ENCODE measurements at places on chromosomes 1 and 21.
A peak's percentile ranks its signal among the peaks of the same experiment; 100 is the strongest.

GRCh38 chr1:105072446-105072845, 1322.7 kb downstream of the AMY1C start:
- DNase-seq, result no peak

GRCh38 chr21:42499444-42500112, 3.6 kb upstream of the RSPH1 start:
- DNase-seq, result no peak

DNA sequence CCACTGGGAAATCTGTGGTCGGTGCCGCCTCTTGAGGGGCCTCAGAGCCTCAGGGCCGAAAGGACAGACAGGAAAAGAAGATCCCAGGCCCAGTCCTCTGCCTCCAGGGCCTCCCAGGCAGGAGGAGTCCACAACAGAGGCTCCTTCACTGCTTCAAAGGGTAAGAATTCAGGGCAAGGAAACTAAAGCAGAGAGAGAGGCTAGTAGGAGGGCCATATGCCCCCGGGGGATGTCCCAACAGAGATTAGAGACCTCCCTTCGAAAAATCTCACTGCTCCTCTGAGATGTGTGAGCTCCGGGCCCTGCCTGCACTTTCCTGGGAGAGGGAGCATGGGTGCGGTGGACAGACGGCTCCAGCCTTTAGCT, 465.9 kb downstream of the NPHP4 start:
- no peak for DNase-seq

- DNase-seq, result no peak
These were observed 97.1 kb downstream of the ARHGEF10L start for GRCh38 chr1:17636612-17637011.

DNA sequence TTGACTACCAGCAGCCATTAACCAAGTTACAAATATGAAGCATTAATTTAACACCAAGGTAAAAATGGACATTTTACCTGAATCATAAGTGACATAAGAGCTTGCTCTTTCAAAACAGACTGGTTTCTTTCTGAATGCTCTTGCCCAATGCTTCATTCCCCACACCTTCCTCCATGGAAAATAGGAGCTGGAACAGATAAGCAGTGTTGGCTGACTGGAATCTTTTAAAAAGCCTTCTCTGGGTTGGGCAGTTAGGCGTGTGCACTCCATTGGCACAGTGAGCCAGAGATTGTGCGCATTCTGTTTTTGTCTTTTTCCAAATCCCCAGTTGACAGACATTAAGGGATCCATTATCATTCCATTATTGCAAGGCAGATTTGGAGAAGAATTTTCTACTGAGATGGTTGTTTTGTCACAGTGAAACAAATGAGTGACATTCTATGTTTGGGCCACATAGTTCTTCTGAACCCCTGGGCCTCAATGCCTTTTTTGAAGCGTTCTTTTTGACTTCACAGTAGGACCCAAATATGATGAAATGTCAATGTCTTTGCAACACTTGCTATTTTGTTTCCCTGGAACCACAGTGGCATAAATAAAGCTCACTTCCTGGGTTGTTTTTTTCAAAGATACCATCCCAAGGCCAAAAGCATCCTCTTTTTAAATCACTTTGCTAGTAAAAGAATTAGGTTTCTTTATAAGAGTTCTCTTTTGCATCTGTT, 32.3 kb downstream of the LRRC8B start:
- no peak for DNase-seq

- no peak for DNase-seq
These were observed 18.6 kb upstream of the MAPKAPK2 start for GRCh38 chr1:206666031-206666561.

GRCh38 chr1:101757985-101758384, 238.7 kb downstream of the OLFM3 start:
- no peak for DNase-seq

GRCh38 chr1:206575894-206576737, 36.1 kb downstream of the EIF2D start:
- DNase-seq, result no peak

DNA sequence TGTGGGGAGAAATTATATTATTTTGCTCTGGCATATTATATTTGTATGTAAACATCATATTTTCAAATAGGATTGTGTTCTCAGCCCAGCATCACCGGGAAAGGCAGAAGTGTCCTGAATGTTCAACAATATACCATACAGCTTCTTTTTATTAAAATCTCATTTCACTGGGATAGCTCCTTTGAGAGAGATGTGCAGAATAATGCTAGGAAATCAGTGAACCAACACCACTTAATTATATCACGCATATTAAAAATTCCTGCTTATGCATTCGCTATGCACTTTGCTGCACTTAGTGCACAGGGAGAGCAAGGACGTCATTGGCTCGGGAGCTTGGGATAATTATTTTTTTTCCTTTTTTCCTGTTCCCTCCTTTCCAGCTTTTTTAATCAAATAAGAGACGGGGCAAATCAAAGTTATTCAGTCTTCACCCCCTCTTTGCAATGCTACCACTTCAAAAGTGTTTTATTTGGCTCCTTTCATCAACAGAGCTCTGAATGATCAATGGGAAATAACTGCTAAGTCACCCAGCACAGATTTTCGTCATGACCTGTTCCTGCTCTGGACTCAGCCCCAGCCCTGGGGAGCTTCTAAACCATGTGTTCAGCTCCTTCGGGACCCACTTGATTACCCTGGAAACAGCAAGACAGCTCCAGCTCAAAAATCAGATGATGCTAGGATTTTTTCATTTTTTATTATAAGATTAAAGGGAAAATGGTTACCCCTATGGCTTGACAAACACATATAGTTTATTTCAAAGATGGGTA, 165.5 kb upstream of the DUSP10 start:
- no peak for DNase-seq

DNA sequence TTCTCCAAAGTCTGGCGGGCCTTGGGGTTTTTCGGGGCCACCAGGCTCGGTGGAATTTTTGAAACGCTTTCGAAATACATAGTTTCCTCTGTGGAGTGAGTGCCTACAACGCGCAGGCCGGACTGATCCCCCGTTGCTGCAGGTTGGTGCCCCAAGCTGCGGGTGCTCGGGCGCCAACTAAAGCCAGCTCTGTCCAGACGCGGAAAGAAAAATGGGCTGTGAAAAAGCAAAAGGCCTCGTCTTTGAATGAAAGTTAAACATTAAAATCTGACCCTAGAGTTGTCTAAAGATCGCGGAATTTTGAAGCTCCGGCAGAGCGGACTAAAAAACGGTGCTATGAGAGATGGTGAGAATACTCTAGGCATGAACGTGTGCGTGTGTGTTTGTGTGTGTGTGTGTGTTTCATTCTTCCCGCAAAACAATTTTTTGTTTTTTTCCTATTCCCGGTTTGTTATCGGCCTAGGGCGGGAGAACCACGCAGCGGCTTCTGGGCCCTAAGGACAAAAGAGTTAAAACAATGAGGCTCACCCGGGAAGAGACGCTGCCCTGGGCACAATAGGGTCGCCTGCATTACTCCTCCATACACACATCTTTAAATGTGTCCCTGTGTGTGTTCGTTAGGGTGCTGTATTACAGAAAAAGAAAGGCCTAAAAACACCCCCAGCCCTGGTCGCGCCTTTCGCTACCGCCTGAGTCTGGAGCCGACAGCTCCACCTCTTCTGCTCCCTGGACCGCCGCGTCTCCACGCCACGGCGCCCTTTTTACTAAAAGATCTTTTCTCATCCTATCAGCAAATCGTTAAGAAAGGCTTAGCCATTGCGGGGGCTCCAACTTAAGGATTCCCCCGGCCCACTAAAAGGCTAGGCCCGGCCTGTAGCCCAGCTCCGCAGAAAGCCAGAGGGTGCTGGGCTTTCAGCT, 3.2 kb downstream of the TBX15 start:
- peak; percentile 33 for DNase-seq

DNA sequence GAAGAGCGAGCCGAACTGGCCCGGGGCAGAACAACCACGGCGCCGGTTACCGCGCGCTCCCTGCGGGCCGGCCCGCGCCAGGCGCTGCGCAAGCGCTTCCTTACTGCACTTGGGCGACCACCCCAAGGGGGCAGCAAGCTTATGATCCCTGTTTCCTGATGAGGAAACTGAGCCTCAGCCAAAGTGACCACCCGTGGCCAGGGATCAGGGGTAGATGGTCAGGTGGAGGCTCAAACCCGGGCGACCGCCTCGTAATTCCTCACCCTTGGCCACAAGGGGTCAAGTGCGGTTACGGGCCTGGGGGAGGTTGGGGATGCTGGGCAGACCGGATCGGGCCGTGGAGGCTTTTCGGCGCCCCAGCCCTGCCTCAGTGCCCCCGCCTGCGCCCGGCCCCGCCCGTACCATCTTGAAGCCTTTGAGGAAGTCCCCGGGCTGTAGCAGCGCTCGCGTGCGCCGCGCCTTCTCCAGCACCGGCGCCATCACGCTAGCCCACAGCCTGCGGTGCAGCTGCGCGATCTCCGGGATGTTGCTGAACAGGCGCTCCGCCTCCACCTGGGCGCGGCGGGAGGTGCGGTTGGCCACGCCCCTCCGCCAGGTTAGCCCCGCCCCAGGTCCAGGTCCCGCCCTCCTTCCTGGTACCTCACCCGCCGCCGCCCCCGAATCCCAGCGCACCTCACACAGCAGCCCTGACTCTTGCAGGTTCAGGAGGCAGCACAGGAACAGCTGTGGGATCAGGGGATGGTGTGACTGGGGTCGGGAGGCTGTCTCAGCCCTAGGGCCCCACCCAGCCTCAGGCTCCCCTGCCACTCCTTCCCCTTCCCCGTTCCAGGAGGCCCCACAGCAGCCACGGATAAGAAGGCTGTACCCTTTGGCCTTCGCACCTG, 5.4 kb upstream of the TNFRSF25 start:
- DNase-seq, result peak; percentile 89

DNA sequence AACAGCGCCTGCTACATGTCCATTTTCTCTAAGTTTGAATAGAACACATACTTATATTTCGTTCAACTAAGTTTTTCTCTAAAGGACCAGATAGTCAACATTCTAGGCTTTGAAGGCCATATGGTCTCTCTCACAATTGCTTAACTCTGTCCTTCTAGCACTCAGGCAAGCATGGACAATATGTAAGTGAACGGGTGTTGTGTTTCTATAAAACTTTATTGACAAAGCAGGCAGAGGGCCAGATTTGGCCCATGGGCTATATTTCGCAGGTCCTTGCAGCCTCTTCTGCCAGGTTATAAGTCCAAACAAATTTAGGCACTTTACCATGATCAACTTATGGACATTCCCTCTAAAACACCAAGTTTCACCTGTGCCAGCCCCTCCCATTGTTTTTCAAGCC, 21.1 kb downstream of the KLHDC7A start:
- no peak for DNase-seq

DNA sequence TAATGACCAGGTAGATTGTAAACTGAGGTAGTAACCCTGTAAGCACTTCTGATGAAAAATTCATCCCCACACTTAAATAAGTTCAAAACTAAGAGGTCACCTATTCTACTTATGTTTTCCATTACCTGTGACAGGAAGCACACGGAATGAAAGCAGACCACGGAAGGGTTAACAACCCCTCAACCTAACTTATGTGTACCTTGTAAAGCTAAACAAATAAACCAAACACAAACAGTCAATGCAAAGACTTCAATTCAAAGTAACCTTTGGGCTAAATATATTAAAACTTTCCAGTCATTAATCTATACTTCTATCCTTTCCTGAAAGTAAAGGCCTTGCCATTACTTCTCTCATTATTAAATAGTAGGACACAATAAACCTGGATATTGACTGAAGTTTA, 7.0 kb downstream of the PPP1R15B start:
- no peak for DNase-seq

- DNase-seq, result no peak
These were observed 14.3 kb upstream of the DNM3 start for GRCh38 chr1:171826973-171827372.

GRCh38 chr1:201545851-201546492, 7.0 kb downstream of the NAV1 start:
- peak; percentile 58 for DNase-seq

GRCh38 chr1:112955773-112956543, at the start of gene SLC16A1:
SLC16A1 (minus strand) TSS chr1:112956196; CDS start chr1:112929308, 26,888 bp downstream.
- DNase-seq, result peak; percentile 87

- DNase-seq, result no peak
These were observed 6.5 kb downstream of the SDF4 start for GRCh38 chr1:1225238-1225845.

DNA sequence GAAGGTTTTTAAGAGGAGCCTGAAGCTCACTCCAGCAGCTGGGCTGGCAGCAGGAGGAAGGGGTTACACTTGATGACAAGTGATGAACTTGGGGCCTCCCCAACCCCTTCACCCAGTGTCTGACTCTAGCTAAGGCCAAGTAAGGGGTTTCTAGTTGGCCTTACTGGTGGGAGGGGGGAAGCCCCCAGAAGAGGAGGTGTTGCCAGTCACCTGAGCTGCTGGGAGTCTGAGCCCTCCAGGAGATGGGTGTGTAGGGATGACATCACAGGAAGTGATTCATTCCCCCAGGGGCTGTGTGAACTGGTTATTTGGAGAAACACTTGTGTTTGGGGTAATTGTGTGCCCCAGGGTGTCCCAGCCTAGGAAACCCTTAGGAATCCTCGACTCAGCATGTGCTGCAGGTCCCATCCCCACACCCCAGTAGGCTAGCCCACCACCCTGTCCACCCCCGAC, 3.1 kb downstream of the PADI1 start:
- DNase-seq, result no peak

- DNase-seq, result no peak
These were observed 39.2 kb downstream of the HLX start for GRCh38 chr1:220918285-220918951.

Measured in H9 (cell line).